NCI-H1105 treated with DMSO at 0.1 percent for 48 hours (cell line): ENCODE measurements at places on chromosomes 13 and 19.
A peak's percentile ranks its signal among the peaks of the same experiment; 100 is the strongest.

DNA sequence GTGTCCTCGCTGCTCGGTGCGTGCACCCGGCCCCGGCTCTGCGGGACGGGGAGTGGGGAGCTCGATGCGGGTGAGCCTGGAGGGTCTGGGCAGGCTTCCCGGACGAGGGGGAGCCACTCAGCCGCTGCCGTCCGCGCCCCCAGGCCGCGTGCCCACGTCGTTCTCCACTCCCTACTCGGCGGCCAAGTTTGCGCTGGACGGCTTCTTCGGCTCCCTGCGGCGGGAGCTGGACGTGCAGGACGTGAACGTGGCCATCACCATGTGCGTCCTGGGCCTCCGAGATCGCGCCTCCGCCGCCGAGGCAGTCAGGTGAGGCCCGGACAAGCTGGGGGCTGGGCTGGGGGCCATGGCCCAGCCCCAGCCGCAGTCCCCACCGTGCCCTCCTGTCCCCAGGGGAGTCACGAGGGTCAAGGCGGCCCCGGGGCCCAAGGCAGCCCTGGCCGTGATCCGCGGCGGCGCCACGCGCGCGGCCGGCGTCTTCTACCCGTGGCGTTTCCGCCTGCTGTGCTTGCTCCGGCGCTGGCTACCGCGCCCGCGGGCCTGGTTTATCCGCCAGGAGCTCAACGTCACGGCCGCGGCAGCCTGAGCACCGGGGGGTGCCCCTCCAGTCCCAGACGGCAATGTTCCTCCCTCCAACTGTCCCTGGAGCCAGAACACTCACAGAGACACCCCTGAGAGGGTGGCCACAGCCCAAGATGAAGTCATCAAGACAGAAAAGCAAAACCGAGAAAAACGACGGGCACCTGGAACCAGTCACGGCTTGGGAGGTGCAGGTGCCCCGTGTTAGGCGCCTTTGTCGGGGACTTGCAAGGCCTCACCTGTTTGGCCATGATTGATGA lies 2.5 kb upstream of the RPL36 start:
- DNase-seq, result no peak

DNA sequence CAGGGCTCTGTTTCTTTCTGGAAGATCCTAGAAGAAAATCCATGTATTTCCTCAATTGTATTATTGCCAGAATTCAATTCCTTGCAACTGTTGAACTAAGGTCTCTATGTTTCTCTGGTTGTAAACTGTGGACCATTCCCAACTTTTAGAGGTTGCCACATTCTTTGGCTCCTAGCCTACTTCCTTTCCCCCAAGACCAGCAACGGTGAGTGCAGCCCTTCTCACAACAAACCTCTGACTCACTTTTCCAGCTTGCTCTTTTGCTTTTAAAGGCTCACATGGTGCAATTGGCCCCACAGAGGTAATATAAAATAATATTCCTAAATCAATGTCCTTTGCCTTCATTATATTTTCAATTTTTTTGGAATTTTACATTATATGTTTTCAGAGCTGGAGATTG lies 371.3 kb downstream of the SLITRK5 start:
- no peak for DNase-seq

GRCh38 chr19:51750400-51751094 lies 1.1 kb downstream of the FPR1 start:
- DNase-seq, result no peak

- DNase-seq, result no peak
Observed at GRCh38 chr13:106376401-106377112, 158.9 kb downstream of the EFNB2 start.

GRCh38 chr13:63090524-63090923 lies 1674.9 kb upstream of the PCDH20 start:
- DNase-seq, result no peak

GRCh38 chr19:2428321-2428690 lies 920 bp upstream of the TIMM13 start:
- peak; percentile 55 for DNase-seq

DNA sequence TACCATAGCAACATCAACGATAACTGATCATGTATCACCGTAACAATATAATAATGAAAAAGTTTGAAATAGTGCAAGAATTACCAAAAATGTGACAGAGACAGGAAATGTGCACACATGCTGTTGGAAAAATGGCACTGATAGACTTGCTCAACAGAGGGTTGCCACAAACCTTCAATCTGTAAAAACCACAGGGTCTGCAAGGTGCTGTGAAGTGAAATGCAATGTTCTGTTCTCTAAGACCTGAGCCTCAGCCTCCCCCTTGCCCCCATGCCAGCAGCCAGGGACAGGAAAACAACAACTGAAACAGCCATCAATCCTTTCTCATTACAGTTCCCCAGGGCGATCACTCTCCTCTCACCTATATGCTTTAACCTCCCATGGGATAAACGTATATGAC lies 88.4 kb downstream of the USP12 start:
- no peak for DNase-seq

DNA sequence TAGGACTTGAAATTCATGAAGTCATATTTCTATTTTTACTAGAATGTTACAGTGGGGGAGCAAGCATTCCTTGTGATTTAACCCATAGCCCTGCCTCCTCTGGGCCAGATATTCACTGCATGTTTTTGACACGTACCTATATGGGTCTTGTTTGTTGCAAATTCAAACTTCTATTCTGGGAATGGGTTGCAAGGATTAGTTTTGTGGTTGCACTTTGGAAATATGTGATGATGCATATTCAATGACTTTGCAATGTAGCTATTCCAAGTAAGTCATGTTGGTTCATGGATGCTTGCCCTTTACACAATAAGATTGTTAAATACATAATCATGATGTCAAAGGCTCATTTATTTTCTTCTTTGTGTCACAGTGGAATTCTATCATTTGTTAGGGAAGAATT lies 440.8 kb downstream of the TDRD3 start:
- no peak for DNase-seq

DNA sequence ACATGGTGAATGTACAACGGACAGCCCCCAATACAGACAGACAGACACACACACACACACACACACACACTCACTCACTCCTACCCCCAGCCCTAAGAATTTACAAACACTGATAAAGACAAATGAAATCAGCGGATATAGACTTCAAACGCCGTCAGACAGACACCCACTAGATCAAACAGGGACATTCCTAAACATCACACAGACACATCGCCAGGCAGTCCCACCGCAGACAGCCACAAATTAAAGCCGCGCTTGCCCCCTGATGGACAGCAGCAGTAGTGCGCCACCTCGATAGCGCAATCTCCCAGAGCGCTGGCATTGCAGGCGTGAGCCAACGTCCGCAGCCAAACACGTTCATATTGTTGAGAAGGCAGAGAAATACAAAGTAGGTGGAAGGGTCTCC lies 24.7 kb upstream of the ADGRE1 start:
- DNase-seq, result peak; percentile 33

GRCh38 chr13:31320946-31321345 lies 121.2 kb downstream of the B3GLCT start:
- DNase-seq, result no peak

DNA sequence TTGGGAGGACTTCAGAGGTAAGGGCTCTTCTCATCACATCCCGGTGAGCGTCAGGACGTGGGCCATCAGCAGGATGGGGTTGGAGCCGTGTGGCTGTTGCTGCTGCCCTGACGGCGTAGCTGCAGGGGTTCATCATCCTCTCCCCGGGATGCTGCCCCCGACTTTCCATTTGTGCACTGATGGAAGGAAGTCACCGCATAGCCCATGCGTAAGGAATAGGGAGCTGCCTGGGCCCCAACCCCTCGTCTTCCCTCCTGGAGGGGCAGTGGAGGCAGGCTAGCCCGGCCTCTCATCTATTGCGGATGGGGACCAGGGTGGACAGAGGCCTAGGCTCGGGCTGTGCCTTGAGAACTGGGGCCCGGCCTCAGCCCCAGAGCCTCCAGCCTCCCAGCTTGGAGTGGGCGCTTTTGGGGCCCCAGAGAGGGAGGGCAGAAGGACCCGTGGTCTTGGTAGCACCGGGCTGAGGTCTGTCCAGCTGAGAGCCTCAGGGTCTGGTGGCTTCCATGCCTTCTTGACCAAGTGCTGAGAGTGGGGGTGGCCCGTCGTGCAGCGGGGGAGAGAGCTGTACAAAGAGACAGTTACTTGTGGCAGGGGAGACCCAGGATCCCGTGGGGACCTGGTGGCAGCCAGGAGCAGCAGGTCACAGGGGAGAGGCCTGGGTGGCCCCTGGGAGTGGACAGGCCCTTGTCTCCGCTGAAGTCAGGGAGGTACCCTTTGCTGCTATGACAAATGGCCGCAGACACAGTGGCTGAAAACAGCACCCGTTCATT lies 44.0 kb downstream of the KDM4B start:
- no peak for DNase-seq

- no peak for DNase-seq
Observed at GRCh38 chr13:24203811-24204210, 43.3 kb downstream of the SPATA13 start.

- DNase-seq, result no peak
Observed at GRCh38 chr13:30872685-30873461, 33.2 kb upstream of the MEDAG start.

DNA sequence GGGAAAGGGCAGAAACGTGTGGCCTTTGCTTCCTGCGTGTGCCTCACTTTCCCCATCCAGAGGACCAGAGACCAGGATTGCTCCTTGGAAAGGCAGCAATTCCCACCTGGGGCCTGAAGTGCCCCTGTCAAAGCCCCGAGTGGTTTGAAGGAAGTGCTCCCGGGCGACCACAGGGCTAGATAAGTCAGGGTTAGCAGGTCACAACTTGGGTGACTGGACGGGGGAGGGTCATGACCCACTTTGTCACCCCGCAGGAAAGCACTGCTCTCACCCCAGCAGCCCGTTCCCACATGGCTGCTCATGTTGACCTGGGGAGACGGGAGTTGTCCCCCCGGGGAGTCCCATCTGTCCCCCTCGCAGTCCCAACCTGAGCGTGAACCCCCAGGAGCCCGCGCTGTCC lies 459 bp downstream of the PRAM1 start:
- no peak for DNase-seq

- DNase-seq, result peak; percentile 47
Observed at GRCh38 chr19:38735257-38735686, 9.0 kb downstream of the CAPN12 start.

DNA sequence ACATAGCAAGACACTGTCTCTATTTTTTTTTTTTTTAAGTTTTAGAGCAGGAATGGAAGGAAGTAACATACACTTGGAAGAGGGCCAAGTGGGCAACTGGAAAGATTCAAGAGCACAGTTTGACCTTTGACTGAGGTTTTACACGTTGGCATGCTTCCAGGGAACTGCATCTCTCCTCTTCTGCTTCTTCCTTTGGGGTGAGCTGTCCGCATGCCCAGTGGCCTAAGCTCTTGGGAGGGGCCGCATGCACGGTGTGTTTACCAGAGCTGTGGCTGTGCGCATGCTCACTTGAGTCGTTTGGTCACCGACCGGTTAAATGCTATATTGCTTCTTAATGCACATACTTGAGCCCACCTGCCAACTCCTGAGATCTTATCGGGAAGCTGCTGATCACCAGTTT lies 727.7 kb downstream of the UQCRFS1 start:
- no peak for DNase-seq

GRCh38 chr19:18204394-18205199 lies 755 bp upstream of the RAB3A start:
- no peak for DNase-seq

- no peak for DNase-seq
Observed at GRCh38 chr13:21719463-21719862, 48.6 kb downstream of the FGF9 start.

DNA sequence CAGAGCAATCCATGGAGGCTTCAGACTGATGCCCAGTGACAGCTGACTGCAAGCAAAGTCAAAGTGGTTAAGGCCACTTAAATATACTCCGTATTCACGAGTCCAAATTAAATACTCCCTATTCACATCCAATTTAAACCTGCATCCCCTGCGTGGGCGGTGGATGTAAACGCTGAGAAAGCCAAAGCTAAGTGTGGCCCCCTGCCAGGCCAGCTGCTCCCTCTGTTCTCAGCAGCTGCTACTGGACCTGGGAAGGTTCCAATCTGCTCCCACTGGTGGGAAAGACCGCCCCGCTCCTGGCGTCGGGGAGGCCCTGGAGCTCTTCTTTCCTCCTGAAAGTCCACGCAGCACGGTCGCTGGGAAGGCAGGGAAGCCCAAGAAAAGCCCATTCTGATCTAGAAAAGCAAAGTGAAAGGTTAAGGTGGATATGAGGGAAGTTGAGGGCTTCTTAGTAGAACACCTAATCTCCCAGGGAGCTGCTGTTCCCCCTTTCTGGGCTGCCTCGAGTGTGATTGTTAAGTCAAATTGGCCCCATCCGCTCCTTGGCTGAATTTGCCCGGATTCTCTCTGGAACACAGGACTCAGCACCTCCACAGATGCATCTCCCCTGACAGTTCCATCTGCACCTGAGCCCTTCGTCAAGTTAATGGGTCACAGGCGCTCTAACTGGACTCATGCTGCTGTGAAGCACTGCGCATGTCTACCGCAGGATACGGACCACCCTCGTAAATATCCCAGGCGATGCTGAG lies 205.5 kb downstream of the USP12 start:
- DNase-seq, result peak; percentile 63

- DNase-seq, result no peak
Observed at GRCh38 chr19:48367855-48368254, 3.7 kb downstream of the SYNGR4 start.

GRCh38 chr13:40613192-40613818 lies 53.1 kb downstream of the FOXO1 start:
- no peak for DNase-seq

GRCh38 chr13:85995788-85996418 lies 196.7 kb upstream of the SLITRK6 start:
- peak; percentile 66 for DNase-seq

DNA sequence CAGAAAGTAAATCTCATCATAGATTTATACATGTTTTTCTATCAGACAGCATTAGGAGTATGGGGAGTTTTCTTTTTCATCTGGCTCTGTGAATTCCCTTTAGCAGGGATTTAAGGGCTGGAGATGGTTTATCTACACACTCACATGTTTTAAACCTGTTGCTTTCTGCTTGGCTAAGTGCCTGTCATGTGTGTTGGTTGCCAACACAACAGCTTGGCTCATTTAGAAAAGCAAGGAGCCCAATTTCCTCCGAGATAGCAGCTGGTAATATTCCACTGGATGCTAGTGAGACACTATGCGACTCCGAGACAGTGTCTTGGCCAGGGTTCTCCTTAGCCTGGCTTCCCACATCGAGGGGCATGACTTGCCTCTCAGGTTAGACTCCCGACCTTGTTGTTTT lies 83.3 kb downstream of the KLF5 start:
- no peak for DNase-seq

- DNase-seq, result no peak
Observed at GRCh38 chr13:44230736-44231135, 142.9 kb upstream of the SERP2 start.

DNA sequence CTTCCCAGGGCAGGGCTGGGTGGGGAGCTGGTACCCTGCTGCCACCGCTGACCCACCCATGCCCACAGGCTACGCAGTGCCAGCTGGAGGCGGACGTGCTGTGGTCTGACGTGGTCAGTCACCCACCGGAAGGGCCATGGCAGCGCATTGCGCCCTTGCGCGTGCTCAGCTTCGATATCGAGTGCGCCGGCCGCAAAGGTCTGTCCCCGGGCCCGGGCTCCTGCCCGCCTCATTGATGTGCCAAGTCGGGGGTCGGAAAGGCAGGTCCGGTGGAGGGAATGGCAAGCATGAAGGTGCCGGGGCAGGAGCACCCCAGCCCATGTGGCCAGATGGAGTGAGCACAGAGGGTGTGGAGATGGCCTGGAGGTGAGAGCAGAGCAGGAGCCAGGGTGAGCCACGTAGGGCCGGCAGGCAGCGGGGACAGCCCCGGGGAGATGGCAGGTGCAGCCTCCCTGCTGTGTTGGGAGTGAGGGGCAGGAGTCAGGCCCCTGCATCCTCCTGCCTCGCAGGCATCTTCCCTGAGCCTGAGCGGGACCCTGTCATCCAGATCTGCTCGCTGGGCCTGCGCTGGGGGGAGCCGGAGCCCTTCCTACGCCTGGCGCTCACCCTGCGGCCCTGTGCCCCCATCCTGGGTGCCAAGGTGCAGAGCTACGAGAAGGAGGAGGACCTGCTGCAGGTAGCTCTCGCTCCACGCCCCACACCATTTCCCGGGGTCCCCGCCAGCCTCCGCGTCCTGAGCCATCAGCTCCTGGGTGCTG lies 16.0 kb upstream of the SPIB start:
- no peak for DNase-seq
